ENCODE measurements at places on chromosomes 2 and 18. TPM values are rescaled to one million over a fixed set of nuclear protein-coding genes. Genes with fewer than 3 reads are reported as not detected.
A peak's percentile ranks its signal among the peaks of the same experiment; 100 is the strongest.

The CFAP221 gene
- total RNA-seq, result 1.5 TPM

GRCh38 chr2:99662761-99663341 is 173.0 kb upstream of the REV1 start:
- DNase-seq, result peak; percentile 69

DNA sequence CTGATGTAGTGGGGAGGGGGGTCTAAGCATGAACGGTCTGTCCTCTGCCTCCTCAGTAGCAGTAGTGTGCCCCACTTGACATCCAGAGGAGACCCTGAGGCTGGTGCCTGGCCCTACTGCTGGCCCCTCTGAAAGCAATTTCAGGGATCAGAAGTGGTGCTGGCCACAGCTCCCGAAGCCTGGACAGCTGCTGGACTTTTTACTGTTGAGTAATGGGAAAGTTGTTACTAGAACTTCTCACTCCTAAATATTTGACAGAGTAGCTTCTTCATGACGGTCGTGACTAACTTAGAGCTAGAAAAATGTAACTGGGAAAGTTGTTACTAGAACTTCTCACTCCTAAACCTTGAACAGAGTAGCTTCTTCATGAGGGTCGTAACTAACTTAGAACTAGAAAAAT is 23.3 kb downstream of the CTDP1 start:
- DNase-seq, result no peak

The CCDC102B gene
- total RNA-seq, result 12.5 TPM

GRCh38 chr2:128281852-128282245 is 36.8 kb downstream of the HS6ST1 start:
- DNase-seq, result no peak

GRCh38 chr2:46422717-46423394 is 56.5 kb upstream of the TMEM247 start:
- DNase-seq, result peak; percentile 60

The POU3F3 gene
- total RNA-seq, result not detected

DNA sequence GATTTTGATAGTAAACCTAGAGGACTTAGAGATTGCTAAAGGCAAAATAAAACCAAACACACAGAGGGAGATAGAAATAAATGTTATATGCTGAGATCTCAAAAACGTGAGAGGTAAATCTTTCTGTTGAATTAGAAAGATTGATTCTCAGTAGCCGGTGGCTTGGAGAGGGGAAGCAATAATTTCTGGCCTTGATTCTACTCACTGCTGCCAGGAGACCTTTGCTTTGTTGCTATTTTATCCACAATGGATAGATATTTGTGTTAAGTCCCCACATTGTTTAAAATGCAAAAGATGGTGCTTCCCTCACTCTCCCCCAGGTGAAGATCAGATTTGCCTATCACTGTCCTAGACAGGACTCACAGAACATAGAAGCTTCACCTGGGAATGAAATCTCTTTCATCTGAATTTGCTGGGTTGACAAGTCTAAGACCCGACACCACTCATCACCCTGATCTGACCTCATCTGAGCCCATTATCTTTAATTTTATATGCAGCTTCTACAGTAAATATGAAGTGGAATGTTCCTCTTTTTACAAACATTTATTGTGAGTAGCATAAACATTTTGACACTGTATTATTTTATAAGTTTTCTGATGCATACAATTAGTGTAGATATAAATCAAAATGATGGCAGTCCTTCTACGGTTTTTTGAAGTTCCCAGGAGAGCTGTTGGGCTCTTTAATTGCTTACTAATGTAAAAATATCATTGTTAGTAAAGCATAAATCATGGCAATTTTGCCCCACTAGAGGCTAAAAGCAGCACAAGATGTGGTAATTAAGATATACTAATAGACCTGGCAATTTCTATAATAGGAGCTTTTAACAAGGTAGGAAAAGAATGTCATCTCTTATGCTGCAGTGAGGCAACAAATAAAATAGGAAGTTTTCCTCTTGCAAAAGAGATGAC is 149.7 kb downstream of the DCC start:
- no peak for DNase-seq

- no peak for DNase-seq
These were observed 46.7 kb upstream of the GPR17 start for GRCh38 chr2:127599211-127599610.

GRCh38 chr2:54114936-54115283 is 505 bp upstream of the ACYP2 start:
- DNase-seq, result peak; percentile 11

The MAP3K19 gene
- total RNA-seq, result not detected

DNA sequence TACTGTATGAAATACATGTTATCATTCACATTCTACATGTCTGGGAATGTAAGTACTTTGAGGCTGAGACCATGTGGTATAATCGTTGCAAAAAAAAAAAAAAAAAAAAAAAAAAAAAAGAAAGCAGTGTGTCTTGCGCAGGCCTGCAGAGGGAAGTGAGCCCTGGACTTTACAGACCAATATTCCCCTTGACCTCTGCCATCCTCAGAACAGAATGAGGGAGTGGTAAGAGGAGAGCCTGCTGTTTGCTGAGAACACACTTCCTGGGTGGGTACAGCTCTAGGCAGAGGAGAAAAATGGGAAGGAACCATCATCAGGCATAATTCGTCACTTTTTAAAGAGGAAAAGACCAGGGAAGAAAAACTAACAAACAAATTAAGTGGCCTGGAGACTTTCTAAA is 28.8 kb upstream of the TBC1D8 start:
- DNase-seq, result no peak

The RAB12 gene
- total RNA-seq, result 35.1 TPM

Data from A673 (cell line).